ENCODE measurements at places on chromosomes 5 and 9. TPM values are rescaled to one million over a fixed set of nuclear protein-coding genes. Genes with fewer than 3 reads are reported as not detected.

DNA sequence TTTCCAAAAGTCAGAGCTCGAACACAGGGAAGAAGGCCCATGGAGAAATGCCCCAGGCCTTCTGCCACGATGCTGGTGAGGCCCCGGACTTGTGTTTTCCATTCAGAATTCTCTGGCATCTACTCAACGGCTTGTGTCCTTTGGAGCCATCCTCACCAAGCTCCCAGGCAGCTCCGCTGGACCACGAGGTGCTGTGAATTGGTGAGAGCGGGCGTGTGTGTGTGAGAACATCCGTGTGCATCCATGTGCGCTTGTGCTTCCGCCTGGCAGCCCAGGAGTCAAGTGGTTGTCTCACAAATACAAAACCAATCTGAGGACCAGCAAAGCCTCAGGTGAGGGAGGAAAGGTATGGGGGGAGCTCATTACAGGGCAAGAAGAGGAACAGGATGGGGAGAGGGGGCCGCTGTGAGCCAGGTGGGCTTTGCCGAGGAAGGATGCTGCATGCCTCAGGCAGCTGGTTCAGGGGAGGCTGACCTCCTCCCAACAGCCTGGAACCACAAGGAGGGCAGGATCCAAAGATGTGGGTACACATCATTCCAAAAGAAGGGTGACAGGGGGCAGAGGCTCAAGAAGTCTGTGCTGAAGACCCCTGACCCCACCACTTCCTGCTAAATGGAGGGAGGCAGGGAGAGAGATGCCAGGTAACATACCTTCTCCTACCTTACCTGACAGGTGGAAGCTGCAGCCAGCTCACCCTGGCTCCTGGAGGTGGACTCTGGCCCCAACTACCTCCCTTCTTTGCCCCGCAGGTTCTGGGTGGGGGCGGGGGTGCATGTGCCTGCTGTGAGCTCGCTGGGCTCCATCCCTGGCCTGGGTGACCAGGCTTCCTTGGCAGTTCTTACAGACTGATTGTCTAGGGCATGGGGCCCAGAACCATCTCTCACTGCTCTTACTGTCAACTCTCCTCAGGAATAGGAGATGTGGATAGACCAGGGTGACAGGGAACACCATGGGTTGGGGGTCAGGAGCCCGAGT, 196.3 kb downstream of the PAX5 start:
- no peak overlapping the region for H3K4me3 ChIP-seq
- no peak for DNase-seq
- no peaks in the 10 kb centered on the region for H3K36me3 ChIP-seq
- no peak overlapping the region for H3K27ac ChIP-seq

DNA sequence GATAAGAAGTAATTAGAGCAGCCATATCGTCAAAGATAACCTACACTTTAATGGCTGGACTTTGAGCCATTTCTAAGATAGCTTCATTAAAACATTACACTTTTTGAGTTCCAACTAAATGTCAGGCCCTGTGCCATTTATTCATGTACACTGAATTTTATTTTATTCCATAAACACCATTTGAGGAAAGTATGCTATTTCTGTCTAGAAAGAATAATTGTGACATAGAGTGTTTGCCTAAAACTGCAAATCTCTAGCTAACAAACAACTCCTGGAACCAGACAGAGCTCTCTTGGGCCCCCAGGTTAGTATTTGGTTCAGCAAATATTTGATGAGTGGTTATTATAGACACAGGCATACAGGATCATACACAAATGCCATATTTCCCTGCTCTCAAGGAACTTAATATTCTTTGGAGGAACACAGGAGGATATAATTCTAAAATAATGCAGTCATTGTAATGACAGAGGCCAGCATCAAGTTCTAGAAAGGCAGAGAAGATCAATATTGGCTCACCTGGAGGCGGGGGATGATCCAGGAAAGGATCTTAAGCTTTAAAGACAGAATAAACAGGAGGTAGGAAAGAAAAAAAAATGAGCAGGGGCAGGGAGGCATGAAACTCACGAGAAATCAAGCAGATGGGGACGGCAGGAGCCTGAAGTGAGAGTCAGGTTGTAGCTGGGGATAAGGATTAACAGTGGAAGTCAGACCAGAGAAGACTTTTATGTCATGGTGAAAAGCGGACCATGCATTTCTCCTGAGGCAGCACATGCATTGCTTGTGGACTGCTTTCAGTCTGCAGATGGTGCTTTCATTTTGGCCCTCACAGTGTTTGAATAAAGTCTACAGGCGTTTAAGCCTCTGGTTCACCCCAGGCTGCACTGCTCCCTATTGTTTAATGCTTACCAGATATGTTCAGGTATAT, 127.7 kb downstream of the GCNT1 start:
- DNase-seq, result no peak
- no peaks in the 10 kb centered on the region for H3K36me3 ChIP-seq
- H3K27me3 ChIP-seq, result no peaks in the 10 kb centered on the region
- no peak overlapping the region for H3K4me3 ChIP-seq
- H3K27ac ChIP-seq, result no peak overlapping the region
- no peaks in the 10 kb centered on the region for H3K4me1 ChIP-seq

GRCh38 chr9:76898786-76899185, 7.1 kb downstream of the PRUNE2 start:
- no peak for DNase-seq
- no peak overlapping the region for H3K4me3 ChIP-seq
- no peaks in the 10 kb centered on the region for H3K4me1 ChIP-seq
- peaks cover 5% of the 10 kb centered on the region for H3K27me3 ChIP-seq

DNA sequence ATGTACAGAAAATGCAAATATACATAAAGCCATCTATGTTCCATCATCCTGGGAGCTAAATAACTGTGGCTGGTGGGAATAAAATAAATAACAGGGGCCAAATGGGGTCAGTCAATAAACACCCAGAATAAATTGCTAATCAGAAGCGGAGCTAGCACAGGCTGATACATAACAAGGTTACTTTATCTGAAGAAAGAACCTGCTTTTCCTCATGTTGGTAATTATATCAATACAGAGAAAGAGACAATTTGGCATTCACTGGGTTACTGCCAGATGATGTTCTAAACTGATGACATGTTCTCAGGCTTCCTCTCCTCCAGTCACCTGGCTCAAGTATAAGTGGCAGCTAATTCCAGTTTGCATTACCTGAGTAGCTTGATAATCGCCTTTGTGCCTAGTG, 144.9 kb upstream of the CD180 start:
- DNase-seq, result no peak
- no peaks in the 10 kb centered on the region for H3K36me3 ChIP-seq
- no peak overlapping the region for H3K27ac ChIP-seq

DNA sequence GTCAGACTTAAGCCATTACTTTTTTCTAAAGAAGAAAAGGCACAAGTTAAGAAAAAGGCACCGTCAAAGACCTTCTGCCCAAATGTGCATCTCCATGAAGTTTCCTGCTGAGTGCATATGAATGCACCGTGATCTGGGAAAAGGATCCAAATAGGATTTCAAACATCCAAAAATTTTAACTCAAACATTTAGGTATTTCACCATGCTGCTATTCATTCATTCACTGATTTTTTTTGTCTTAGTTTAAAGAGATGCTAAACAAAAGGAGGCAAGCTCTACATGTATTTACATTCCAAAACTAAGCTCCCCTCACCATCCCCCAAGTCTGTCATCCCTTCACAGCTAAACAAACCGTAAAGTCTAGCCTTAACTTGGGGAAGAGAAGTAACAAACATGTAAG, 291.9 kb downstream of the ARL15 start:
- peaks cover 6% of the 10 kb centered on the region for H3K36me3 ChIP-seq
- H3K27me3 ChIP-seq, result no peaks in the 10 kb centered on the region
- H3K4me3 ChIP-seq, result no peak overlapping the region
- no peak for DNase-seq
- no peaks in the 10 kb centered on the region for H3K4me1 ChIP-seq

DNA sequence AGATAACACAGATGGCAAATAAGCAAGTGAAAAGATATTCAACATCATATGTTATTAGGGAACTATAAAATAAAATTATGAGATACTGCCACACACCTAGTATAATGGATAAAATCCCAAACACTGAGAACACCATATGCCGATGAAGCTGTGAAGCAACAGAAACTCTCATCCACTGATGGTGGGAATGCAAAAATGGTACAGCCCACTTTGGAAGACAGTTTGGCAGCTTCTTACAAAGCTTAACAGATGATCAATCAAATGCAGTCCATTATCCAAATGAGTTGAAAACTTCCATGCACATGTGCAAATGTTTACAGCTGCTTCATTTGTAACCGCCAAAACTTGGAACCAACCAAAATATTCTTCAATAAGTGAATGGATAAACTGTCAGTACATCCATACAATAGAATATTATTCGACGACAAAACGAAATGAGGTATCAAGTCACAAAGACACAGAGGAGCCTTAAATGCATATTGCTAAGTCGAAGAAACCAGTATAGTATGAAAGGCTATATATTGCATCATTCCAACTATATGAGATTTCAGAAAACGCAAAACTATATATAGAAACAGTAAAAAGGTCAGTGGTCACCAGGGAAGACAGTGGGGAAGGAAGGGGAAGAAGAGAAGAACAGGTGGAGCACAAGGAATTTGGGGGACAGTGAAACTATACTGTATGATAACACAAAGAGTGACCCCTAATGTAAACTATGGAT, 14.9 kb downstream of the PFDN1 start:
- H3K4me3 ChIP-seq, result no peak overlapping the region
- no peak for DNase-seq
- peaks cover 5% of the 10 kb centered on the region for H3K36me3 ChIP-seq
- no peaks in the 10 kb centered on the region for H3K27me3 ChIP-seq
- H3K27ac ChIP-seq, result no peak overlapping the region

The DIRAS2 gene
- polyA plus RNA-seq, result not detected

The EMB gene
- 1.4 TPM for polyA plus RNA-seq

Measured in heart left ventricle (tissue), 16 donors.